ENCODE measurements at places on chromosomes 7 and 10. TPM values are rescaled to one million over a fixed set of nuclear protein-coding genes. Genes with fewer than 3 reads are reported as not detected.

Gene PRPS1L1
- total RNA-seq = not detected

Gene TMED4
- total RNA-seq = 245 TPM

Gene LEP
- total RNA-seq = not detected

Gene DPYSL4
- 2.8 TPM for total RNA-seq

Gene CPN1
- total RNA-seq = 2.8 TPM

Gene METTL27
- 1.6 TPM for total RNA-seq

Gene AGBL3
- total RNA-seq = 6.4 TPM

Gene MALRD1
- 65.4 TPM for total RNA-seq

DNA sequence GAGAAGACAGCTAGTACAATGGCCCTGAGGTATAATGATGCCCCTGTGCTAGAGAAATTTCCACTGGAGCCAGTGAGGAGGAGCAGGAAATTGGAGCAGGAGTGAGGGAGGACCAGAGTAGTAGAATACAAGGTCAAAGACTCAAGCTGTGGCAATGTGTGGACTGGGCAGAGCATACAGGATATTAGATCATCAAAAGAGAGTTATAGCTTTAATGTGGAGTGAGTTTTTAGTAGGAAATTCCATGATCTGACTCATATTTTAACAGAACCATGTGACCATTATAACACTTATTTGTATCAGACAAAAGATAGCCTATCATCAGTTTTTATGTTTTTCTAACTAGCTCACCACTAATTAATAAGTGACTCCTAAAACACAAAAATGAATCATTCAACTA lies 154.1 kb downstream of the DGKB start:
- H3K36me3 ChIP-seq = no peaks in the 10 kb centered on the region
- H3K4me3 ChIP-seq = no peak overlapping the region
- H3K27ac ChIP-seq = no peak overlapping the region
- H3K4me1 ChIP-seq = no peaks in the 10 kb centered on the region
- no peak for DNase-seq

DNA sequence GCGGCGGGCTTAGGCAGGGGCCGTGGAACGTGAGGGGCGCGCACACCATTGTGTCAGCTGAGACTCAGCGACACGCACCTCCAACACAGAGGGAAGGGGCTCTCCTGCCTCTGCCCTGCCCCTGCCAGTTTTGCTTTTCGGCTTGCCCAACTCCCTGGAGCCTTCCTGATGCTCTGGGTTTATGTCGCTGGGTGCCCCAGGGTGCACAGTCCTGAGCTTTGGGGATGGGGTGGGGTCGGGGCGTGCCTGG lies 13.3 kb downstream of the TMEM120A start:
- no peaks in the 10 kb centered on the region for H3K36me3 ChIP-seq
- no peaks in the 10 kb centered on the region for H3K27me3 ChIP-seq
- H3K4me1 ChIP-seq = no peaks in the 10 kb centered on the region
- H3K27ac ChIP-seq = no peak overlapping the region
- H3K4me3 ChIP-seq = no peak overlapping the region
- no peak for DNase-seq

DNA sequence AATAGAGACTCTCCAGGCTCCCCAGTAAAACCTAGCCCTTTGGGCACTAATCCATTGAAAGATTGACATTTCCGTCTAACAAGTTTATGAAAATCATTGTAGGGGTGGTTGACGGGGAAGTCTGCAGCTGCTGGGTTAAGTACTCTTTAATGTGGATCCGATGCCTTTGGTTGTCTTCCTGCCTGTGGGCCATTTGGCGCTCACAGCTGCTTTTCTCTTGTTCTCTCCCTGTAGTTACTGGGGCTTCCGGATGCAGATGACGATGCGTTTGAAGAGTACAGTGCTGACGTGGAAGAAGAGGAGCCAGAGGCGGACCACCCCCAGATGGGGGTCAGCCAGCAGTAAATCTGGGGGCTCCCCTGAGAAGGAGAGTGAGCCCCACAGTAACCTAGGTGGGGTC lies 22.4 kb downstream of the MTURN start:
- DNase-seq = no peak
- H3K27ac ChIP-seq = no peak overlapping the region
- H3K36me3 ChIP-seq = no peaks in the 10 kb centered on the region
- H3K4me1 ChIP-seq = no peaks in the 10 kb centered on the region

GRCh38 chr10:46247808-46248569 lies 38.8 kb upstream of the ANTXRL start:
- DNase-seq = peak; percentile 38
- H3K27me3 ChIP-seq = no peaks in the 10 kb centered on the region
- H3K4me3 ChIP-seq = no peak overlapping the region
- H3K27ac ChIP-seq = no peak overlapping the region
- no peaks in the 10 kb centered on the region for H3K4me1 ChIP-seq

DNA sequence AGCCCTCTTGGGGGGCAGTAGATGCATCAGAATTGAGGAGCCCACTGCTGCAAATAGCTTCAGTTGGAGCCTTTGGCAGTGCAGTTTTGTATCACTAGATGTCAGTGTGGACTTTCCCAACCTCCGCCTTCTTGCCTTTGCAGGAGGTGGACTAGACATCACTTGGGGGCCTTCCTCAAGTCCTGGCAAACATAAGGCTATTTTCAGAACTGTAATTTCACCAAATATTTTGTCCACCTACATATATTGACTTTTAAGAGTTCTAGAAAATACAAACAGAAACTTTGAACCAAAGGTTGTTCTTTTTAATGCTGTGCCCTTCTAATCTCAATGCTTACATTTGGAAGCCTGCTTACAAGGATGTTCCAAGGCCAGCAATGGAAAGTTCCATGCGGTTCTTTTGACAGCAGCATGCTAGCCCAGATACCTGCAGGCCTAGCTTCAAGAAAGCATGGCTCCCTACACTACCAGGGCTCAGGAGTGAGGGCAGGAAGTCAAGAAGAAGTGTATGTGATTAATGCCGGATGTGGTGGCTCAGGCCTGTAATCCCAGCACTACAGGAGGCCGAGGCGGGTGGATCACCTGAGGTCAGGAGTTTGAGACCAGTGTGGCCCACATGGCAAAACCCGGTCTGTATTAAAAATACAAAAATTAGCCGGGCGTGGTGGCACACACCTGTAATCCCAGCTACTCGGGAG lies 8.0 kb upstream of the ZNRF2 start:
- no peaks in the 10 kb centered on the region for H3K36me3 ChIP-seq
- peak; percentile 77 for DNase-seq
- no peak overlapping the region for H3K27ac ChIP-seq
- H3K27me3 ChIP-seq = no peaks in the 10 kb centered on the region

- no peaks in the 10 kb centered on the region for H3K27me3 ChIP-seq
- DNase-seq = no peak
- no peak overlapping the region for H3K27ac ChIP-seq
- H3K4me3 ChIP-seq = no peak overlapping the region
- H3K36me3 ChIP-seq = no peaks in the 10 kb centered on the region
Observed at GRCh38 chr10:87976101-87976743, 112.8 kb downstream of the PTEN start.

DNA sequence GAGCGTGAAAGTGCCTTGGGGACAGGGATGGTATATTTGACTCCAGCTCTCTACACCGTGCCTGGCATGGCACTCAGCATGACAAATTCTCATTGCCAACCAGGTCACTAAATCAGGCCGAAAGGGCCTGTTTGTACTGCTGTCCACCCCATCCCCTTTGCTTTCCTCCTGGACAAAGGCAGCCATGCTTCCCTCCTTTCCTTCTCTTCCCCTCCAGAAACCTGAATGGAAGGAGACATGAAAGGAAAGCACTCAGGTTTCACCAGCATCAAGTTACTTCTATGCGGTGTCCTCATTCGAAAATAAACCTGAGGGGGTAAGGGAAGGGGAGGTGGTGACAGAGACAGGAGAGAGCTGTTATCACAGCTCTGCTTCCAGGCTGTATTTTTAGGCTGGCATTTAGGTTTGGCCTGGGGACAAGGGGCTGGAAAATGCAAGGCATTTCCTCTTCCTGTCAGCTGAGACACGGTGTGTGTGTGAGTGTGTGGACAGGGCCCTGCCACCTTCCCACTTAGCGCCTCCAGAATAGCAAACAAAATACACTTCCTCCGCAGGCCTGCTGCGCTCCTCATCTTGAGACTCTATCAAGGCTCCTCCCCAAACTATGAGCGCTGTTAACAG lies 79.9 kb upstream of the COL13A1 start:
- H3K4me1 ChIP-seq = no peaks in the 10 kb centered on the region
- H3K4me3 ChIP-seq = no peak overlapping the region
- H3K27ac ChIP-seq = no peak overlapping the region
- no peaks in the 10 kb centered on the region for H3K36me3 ChIP-seq

- no peak overlapping the region for H3K4me3 ChIP-seq
- H3K27ac ChIP-seq = no peak overlapping the region
- no peaks in the 10 kb centered on the region for H3K27me3 ChIP-seq
- H3K36me3 ChIP-seq = no peaks in the 10 kb centered on the region
Observed at GRCh38 chr10:76338187-76338586, 906.8 kb downstream of the LRMDA start.

- H3K4me3 ChIP-seq = no peak overlapping the region
- peaks cover 42% of the 10 kb centered on the region for H3K27me3 ChIP-seq
- H3K27ac ChIP-seq = no peak overlapping the region
- H3K4me1 ChIP-seq = peaks cover 11% of the 10 kb centered on the region
- no peaks in the 10 kb centered on the region for H3K36me3 ChIP-seq
Observed at GRCh38 chr7:136874393-136875032, 6.1 kb downstream of the CHRM2 start.

GRCh38 chr7:101553771-101554445 lies 75.2 kb downstream of the MYL10 start:
- no peaks in the 10 kb centered on the region for H3K27me3 ChIP-seq
- H3K4me3 ChIP-seq = no peak overlapping the region
- no peaks in the 10 kb centered on the region for H3K4me1 ChIP-seq
- no peak overlapping the region for H3K27ac ChIP-seq

- no peaks in the 10 kb centered on the region for H3K27me3 ChIP-seq
- H3K36me3 ChIP-seq = no peaks in the 10 kb centered on the region
- no peak for DNase-seq
- H3K27ac ChIP-seq = no peak overlapping the region
Observed at GRCh38 chr10:30320248-30320647, 28.8 kb downstream of the MTPAP start.

DNA sequence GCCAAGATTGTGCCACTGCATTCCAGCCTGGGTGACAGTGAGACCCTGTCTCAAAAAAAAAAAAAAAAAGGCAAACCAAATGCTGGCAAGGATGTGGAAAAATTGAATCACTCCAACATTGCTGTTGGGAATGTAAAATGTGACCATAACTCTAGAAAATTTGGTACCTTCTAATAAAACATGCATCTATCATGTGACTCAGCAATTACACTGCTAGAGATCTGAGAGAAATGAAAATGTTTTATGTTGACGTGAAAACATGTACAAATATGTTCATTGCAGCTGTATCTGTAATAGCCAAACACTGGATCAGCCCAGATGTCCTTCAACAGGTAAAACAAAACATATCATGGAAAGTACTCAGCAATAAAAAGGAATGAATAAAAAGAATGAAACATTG lies 30.8 kb upstream of the SAR1A start:
- H3K4me3 ChIP-seq = no peak overlapping the region
- DNase-seq = no peak
- H3K27ac ChIP-seq = no peak overlapping the region
- no peaks in the 10 kb centered on the region for H3K4me1 ChIP-seq
- H3K27me3 ChIP-seq = no peaks in the 10 kb centered on the region

- H3K27me3 ChIP-seq = peaks cover 3% of the 10 kb centered on the region
- H3K4me1 ChIP-seq = no peaks in the 10 kb centered on the region
- no peak overlapping the region for H3K27ac ChIP-seq
- no peaks in the 10 kb centered on the region for H3K36me3 ChIP-seq
- no peak overlapping the region for H3K4me3 ChIP-seq
Observed at GRCh38 chr7:149734791-149735075, 38.7 kb downstream of the ZNF467 start.

DNA sequence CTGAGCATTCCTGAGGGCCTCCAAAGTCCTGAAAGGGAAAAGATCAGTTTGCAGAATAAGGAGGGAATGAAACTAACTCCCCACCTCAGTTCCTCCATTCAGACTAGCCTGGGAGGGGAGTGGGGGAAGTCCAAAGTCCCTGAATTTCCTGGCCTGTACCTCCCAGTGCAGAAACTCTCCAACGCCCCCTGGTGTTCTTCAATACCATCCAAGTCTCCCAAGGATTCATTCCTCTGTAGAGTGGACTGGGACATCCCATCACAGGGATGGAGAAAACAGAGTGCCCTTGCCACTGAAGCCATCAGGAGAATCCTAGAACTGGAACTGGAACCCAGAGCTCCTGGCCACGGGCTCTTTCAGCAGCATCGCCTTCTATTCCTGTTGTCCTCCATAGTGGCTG lies 1.6 kb upstream of the COL13A1 start:
- H3K27ac ChIP-seq = peak overlapping the region; percentile 9
- H3K27me3 ChIP-seq = peaks cover 34% of the 10 kb centered on the region
- H3K36me3 ChIP-seq = no peaks in the 10 kb centered on the region
- DNase-seq = peak; percentile 89
- no peak overlapping the region for H3K4me3 ChIP-seq
- H3K4me1 ChIP-seq = peaks cover 19% of the 10 kb centered on the region

Measured in hepatocyte (in vitro differentiated cells).